GM12891 (cell line): ENCODE measurements at places on chromosomes 2 and 18.

- DNase-seq: no peak
Observed at GRCh38 chr2:219887870-219888269, 260.4 kb downstream of the SLC4A3 start.

GRCh38 chr2:54053830-54054229, 61.6 kb upstream of the ACYP2 start:
- DNase-seq: no peak

DNA sequence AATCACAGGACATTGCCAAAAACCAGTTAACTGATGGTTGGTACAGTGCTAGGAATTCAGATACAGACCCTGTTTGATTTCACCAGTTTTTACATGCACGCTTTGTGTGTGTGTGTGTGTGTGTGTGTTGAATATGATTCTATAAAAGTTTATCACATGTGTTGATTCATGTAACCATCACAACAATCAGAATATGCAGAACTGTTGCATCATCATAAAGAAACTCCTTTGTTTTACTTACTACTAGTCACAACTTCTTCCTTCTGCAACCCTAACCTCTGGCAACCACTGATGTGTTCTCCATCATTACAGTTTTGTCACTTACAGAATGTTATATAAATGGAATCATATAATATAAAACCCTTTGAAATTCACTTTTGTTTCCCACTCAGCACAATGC, 144.8 kb upstream of the CYP26B1 start:
- no peak for DNase-seq

- DNase-seq: no peak
Observed at GRCh38 chr2:165407466-165407865, 62.0 kb upstream of the CSRNP3 start.

DNA sequence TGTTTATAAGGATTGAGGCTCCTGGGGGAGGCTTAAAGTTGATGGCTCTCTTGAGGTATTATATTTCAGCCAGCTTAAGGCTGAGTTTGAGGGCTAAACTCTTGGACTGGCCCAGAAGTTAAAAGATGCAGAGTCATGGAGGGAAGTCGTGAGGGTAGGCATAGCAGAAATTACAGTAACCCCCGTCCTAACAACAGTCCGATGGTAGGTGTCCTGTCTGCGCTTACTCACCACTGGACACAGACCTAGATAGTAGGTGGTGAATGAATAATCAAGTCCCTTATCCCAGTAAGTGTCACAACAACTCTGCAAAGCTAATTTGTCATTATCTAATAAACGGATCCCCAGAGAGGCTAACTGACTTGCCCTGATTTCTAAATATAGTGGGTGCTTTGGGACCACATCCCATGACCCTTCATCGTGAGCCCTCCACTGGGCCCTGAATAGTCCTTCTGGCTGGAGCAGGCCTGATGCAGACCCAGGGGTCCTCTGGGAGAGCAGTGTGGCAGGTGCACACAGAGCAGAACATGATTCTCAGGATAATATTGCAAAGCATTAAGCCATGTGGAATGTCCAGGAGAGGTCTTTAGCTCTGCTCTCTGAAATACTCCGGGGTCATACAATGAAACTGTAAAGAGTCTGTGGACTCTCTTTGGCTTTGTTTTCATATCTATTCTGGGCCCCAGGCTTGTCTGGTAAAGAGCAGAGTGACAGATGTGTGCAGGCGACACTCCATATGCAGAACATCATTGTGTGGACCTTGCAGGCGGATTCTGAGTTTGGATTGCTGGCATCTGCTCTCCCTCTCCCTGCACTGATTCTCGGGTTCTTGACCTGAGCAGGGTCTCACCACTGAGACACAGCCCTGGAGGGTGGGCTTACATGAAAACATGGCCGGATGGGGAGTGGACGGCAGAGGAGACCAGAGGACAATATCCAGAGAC, 98.1 kb downstream of the RNF144A start:
- no peak for DNase-seq

DNA sequence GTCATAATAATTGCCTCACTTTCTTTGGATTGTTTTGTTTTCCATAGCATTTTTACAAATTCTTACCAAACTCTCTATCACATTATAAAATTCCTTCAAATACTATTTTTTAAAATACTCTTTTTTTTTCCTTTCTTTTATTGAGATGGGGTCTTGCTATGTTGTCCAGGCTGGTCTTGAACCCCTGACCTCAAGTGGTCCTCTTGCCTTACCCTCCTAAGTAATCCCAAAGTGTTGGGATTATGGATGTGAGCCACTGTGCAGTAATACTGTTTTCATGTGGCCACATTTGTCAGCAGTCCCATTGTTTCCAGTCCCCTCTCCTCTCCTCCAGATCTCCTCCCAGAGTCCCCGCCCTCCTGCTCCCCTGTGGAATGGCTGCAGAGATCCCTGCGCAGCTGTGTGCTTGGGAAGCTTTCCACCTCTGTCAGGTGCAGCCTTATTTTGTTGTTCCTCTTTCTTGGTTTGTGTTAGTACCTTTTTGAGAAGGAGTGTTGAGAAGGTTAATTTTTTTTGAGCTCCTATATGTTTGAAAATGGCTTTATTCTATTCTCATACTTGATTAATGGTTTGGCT, 227.3 kb downstream of the LOXHD1 start:
- no peak for DNase-seq

GRCh38 chr2:130825966-130826253, 10.8 kb upstream of the ARHGEF4 start:
- no peak for DNase-seq

- DNase-seq: no peak
Observed at GRCh38 chr2:47639467-47639866, 143.5 kb upstream of the MSH6 start.

- no peak for DNase-seq
Observed at GRCh38 chr2:38201784-38202183, 125.8 kb upstream of the CYP1B1 start.

- no peak for DNase-seq
Observed at GRCh38 chr2:41723526-41723925, 324.3 kb upstream of the PKDCC start.

DNA sequence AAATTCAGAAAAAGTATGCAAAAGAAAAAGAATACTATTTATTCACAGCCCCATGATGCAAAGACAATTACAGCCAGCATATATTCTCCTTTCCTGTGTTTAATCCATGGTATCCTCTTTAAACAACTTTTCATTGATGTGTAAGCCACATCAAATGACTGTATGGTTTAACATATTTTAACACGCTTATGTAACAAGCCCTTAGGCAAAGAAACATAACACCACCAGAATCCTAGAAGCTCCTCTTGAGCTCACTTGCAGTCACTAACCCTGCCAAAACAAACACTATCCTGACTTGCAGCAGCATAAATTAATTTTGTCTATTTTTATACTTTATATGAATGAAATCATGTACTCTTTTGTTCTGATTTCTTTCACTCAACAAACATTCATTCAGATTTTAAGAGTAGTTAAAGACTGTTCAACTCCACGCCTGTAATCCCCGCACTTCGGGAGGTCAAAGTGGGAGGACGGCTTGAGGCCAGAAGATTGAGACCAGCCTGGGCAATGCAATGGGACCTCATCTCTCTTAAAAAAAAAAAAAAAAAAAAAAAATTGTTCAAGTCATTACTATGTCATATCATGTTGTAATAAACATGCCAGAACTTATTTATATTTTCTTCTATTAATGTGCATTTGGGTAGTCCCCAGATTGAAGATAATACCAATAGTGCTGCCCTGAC, 226.3 kb downstream of the NBAS start:
- DNase-seq: no peak
